ENCODE measurements at places on chromosomes 12 and 14. TPM values are rescaled to one million over a fixed set of nuclear protein-coding genes. Genes with fewer than 3 reads are reported as not detected.

- H3K4me1 ChIP-seq, result no peaks in the 10 kb centered on the region
- peak; percentile 90 for DNase-seq
- H3K36me3 ChIP-seq, result peaks cover 2% of the 10 kb centered on the region
These were observed 3.4 kb downstream of the BMP4 start for GRCh38 chr14:53953002-53953827.

GRCh38 chr12:125399489-125399888, 334.3 kb downstream of the AACS start:
- no peak overlapping the region for H3K4me3 ChIP-seq

DNA sequence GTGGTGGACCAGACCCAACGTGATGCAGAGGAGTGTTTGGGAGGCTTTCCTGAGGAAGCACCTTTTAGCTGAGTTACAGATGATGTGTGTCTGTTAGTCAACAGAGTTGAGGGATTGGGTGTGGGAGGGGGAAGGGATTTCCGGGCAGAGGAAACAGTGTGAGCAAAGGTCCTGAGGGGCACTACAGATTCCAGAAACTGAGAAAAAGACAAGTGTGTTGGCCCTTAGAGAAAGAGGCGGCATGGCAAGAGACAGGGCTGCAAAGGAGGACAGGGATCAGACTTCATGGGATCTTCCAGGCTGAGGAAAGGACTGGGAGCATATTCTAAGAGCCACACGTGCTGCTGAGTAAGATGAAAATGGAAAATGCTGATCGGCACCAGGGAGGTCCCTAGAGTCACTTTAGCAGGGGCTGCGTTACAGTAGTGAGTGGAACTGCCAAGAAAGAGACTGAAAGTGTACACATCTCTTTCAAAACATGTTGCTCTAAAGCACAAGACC, 9.4 kb upstream of the RPS6KL1 start:
- no peaks in the 10 kb centered on the region for H3K36me3 ChIP-seq
- H3K27ac ChIP-seq, result no peak overlapping the region
- H3K4me1 ChIP-seq, result peaks cover 11% of the 10 kb centered on the region
- no peak overlapping the region for H3K4me3 ChIP-seq
- peaks cover 3% of the 10 kb centered on the region for H3K27me3 ChIP-seq
- DNase-seq, result peak; percentile 15

- H3K27ac ChIP-seq, result peak overlapping the region; percentile 97
- no peaks in the 10 kb centered on the region for H3K27me3 ChIP-seq
- H3K4me3 ChIP-seq, result peak overlapping the region; percentile 99
These were observed 751 bp downstream of the PSMB5 start for GRCh38 chr14:23033801-23034497.

DNA sequence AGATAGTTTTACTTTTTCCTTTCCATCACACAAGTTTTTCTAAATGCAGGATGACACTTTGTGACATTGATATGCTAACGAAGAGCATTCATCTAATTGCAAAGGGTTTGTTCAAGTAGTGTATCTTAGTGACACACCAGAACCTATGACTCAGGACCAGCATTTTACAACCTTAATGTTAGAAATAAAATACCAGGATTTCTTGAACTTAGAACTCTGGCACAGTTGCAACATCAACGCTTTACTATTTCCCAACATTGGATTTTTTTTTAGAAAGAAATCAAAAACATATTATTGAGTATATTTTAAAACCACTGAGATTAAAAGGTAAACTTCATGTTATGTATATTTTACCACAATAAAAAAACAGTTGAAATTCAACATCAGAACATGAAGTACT, 17.9 kb upstream of the PLEKHG6 start:
- no peaks in the 10 kb centered on the region for H3K36me3 ChIP-seq
- H3K4me3 ChIP-seq, result no peak overlapping the region
- no peaks in the 10 kb centered on the region for H3K27me3 ChIP-seq
- H3K27ac ChIP-seq, result peak overlapping the region; percentile 34

- H3K4me1 ChIP-seq, result peaks cover 12% of the 10 kb centered on the region
- no peak overlapping the region for H3K4me3 ChIP-seq
- no peak overlapping the region for H3K27ac ChIP-seq
- H3K27me3 ChIP-seq, result no peaks in the 10 kb centered on the region
- H3K36me3 ChIP-seq, result peaks cover 2% of the 10 kb centered on the region
These were observed 53.9 kb downstream of the TTLL5 start for GRCh38 chr14:75714991-75715390.

The SIX6 gene
- total RNA-seq, result not detected
